ENCODE measurements at places on chromosomes 12 and 14.

DNA sequence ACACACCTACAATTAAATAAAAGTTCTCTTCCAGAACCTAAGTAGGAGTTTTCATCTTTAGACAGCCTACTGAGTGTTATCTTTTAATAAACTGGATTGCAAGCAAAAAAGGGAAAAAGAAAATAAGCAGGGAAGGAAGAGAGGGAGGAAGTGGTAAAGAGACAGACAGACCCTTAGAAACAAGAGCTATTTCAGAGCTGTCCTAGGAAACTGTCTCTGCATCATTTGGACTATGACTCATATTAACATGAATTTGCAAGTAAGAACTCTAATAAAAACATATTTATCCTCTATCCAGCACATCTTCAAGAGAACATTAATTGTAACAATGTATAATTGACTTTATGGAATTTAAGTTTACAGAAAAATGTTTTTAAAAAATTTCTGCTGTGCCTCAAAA, 438.8 kb upstream of the USP15 start:
- no peak for DNase-seq

DNA sequence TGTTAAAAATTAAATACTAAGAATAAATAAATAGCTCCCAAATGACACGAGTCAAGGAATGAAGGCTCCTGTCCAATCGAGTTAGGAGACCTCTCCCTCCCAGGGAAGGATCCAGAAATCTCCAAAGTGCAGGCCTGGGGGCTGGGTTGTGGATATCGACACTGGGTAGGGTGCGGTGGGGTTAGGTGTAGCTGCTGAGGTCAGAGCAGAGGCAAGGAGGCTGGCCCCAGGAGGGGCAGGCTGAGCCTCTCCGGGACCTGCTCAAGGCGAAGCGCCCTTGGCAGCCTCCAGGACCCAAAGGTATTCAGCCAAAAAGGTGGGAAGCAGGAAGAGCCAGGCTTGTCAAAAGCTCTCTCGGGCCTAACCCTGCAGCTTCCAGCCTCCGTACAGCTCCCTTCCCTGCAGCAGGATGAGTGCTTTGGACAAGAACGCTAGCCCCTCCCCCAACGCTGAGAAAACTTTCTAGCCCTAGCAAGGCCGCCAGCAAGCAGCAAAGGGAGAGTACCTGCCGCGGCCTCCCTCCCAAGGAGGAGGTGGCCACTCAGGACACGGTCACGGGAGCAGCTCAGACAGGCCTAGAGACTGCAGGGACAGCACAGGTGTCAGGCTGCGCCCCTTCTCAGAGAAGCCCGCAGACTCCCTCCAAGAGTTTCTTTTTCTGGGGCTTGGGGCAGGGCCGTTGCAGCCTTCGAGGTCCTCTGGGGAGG, 3.7 kb upstream of the PNMA1 start:
- no peak for DNase-seq

DNA sequence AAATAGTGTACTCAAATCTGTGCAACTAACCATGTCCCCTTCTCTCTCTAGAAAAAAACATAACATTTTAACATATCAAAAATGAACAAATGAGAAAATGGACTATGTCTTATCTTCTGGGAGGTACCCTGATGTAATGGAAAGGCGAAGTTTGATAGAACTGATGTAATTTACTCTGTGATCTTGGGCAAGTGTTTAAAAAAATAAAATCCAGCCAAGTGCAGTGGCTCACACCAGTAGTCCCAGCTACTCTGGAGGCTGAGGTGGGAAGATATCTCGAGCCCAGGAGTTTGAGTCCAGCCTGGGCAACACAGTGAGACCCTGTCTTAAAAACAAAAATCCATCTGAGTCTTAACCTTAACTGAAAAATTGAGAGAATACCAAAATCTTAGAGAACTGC, 35.8 kb upstream of the CFL2 start:
- no peak for DNase-seq

GRCh38 chr14:104094056-104094708, 8.7 kb downstream of the ASPG start:
- no peak for DNase-seq

DNA sequence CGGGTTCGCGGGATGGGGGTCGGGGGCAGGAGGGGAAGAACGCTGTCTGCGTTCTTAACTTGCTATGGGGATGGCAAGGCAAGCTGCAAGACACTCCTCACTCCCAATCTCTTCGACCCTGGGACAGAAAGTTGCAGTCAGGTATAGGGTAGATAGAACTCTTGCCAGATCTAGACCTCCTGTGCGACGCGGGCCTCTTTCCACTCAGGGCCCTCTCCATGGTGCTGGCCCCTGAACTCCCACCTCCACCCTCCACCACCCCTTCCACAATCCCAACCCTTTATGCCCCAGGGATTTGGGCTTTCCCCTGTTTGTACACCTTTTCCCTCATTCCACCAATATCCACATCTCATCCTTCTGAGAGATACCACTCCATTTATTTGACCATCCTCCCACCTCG, 812 bp downstream of the NABP2 start:
- no peak for DNase-seq

GRCh38 chr12:9143137-9143536, 27.4 kb upstream of the A2M start:
- no peak for DNase-seq

DNA sequence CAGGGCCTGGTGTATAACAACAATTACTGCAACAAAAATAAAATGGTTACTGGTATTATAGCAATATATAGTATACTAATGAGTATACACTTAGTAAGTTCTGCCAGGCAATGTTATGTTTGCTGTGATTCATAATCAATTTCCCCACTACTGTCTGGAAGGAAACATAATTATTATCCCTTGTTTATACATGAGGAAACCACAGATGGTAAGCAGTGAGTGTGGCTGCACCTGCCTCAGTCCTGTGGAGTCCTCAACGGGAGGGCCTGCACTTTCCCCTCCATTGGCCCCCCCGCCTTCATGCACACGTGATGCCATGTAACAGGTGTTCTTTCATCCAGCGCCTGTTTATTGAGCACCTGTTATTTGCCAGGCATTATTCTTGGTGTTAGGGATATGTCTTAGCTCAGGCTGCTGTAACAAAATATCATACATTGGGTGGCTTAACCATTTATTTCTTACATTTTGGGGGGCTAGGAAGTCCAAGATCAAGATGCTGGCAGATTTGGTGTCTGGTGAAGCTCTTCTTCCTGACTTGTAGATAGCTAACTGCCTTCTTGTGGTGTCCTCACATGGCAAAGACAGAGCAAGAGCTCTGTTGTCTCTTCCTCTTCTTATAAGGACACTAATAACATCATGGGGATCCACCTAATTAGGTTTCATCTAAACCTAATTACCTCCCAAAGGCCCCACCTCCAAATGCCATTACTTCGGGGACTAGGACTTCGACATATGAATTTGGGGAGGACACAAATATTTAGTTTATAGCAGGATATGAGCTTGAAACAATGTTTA, 59.5 kb upstream of the CHGA start:
- no peak for DNase-seq

- no peak for DNase-seq
Observed at GRCh38 chr14:105275267-105275946, 25.4 kb downstream of the BRF1 start.

DNA sequence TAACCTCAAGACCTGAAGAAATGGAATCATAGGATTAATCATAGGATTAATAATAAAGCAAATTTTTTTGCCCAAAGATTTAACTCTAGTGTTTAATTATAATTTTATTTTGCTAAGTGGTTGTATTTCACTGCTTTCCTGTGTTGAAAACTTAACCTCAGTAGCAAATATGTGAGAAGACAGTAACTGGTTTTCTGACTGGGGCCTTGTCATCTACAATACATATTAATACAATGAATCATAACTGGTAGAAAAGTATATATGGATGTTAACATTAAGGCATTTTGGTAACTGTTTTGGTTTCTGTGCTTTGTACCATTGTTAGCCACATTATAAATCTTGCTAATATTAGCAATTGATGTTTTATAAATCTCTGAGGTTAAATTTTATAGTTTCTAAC, 92.2 kb downstream of the ACSS3 start:
- no peak for DNase-seq

GRCh38 chr12:26705851-26706250, 127.1 kb downstream of the ITPR2 start:
- DNase-seq, result no peak

- no peak for DNase-seq
Observed at GRCh38 chr14:90452366-90452765, 55.5 kb downstream of the CALM1 start.

GRCh38 chr14:63487724-63488123, 55.5 kb downstream of the PPP2R5E start:
- DNase-seq, result no peak

DNA sequence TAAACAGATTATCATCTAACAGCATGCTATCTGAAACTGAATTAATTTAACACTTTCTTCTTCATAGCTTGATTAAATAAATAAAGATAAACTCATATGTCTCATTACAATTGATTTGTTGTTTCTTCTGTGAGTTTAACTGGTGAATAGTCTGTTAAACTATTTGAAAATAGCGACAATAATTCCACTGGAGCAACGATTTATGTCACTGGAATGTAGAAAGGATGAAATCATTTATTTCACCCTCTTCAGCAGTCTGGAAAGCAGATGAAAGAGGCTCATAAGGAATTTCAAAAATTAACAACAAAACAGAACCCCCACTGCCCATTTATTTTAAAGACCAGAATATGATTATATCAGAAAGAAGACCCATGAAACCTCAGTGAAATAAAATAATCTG, 1165.1 kb upstream of the USP15 start:
- DNase-seq, result no peak

- DNase-seq, result no peak
Observed at GRCh38 chr12:103470664-103471063, 25.1 kb downstream of the C12orf42 start.

- no peak for DNase-seq
Observed at GRCh38 chr12:5257763-5258495, 174.0 kb upstream of the NTF3 start.

DNA sequence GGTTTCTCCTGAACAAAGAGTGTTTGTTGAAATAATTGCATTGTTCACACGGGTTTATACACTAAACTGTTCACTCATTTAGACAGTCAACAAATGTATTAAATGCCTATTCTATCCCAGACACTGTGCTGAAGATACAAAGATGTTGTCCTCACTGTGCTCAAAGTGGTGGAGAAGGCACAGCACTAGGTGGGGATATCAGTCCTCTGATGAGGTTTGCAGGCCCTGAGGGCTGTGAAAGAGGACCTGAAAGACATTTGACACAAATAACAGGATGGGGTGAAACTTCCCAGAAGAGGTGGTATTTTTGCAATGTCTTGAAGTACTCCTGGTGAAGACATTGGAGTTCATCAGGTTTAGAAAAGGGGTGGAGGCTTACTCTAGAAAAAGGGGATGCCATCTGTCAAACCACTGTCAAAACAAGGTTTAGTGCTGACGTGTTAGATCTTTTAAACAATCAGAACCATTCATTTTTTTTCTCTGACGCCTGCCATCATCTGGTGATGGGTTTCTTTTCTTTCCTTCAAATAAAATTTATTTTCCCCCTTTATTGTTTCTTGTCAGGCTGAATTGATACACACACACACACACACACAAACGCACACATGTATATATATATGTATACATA, 69.5 kb downstream of the ACSS3 start:
- DNase-seq, result no peak

GRCh38 chr14:100091386-100091785, 26.2 kb downstream of the EVL start:
- no peak for DNase-seq

GRCh38 chr12:12612358-12612757, 682 bp downstream of the CREBL2 start:
- DNase-seq, result peak; percentile 90

- DNase-seq, result no peak
Observed at GRCh38 chr12:78483767-78484315, 380.7 kb upstream of the SYT1 start.

GRCh38 chr14:103392106-103392505, 6.9 kb downstream of the MARK3 start:
- no peak for DNase-seq

- DNase-seq, result no peak
Observed at GRCh38 chr12:108573317-108573716, 10.9 kb downstream of the ISCU start.

GRCh38 chr12:57846285-57846576, 298 bp downstream of the CTDSP2 start:
- peak; percentile 20 for DNase-seq

DNA sequence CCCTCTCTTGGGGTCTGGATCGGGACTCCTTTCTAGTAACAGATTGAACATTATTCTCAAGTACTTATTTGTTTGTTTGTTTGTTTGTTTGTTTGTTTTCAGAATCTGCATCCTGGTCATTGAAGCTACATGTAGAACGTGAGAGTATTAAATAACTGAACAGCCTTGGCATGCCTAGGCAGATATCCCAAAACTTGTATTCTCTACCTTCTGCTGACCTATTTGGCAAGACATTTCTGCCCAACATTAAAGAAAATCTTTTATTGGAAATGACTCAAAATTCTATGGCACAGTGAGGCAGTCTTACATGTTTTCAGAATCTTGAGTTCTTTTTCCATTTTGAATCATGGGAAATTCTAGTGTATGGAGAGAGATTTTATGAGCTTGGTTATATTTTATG, 165.1 kb upstream of the CNOT2 start:
- DNase-seq, result no peak

DNA sequence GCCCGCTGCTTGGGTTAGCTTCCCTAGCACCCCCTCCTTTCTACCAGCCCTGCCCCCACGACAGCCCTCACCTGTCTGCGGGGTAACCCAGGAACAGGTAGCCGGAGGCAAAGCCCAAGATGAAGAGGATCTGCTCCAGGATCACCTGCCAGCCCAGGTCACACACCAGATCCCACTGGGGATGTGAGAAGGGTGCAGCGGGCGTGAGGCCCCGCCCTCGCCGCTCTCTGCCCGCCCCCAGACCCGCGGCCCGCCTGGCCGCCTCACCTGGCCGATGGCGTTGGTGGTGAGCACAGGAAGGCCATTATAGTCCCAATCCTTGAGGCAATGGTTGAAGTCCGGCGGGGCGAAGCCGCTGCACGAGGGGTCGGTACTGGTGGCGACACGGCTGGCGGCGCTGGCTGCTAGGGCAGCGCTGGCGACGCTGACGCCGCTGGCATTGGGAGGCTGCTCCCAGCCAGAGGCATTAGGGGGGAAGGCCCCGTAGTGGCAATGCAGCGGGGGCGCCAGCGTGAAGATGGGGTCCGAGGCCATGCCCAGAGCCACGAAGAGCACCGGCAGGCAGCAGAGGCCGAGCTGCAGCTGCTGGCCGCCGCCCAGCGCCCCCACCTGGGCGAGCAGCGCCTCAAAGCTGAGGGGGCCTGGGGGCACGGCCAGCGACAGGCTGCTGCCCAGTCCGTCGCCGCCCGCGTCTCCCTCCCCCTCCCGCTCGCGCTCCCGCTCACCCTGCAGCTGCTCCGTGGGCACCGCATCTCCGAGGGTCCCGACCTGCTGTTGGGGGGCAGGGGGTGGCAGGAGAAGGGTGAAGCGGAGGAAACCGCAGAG, 794 bp downstream of the SLC22A17 start:
- DNase-seq, result no peak

DNA sequence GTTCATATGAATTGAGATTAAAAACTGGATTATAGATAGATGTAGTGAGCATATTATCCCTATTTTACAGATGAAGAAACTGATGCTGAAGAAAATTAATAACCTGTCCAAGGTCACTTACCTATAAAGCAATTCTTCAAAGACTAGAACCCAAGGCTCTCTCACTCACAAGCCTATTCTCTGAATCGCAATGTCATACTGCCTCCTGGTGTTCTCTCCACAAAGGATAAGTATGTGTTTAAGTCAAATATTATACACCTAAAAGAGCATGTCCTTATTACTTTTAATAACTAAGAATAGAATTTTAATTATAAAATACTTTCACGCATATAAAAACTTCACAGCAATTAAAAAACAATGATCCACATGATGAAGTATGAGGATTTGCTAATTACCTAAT, 721.3 kb upstream of the USP15 start:
- no peak for DNase-seq

Data from SW480 (cell line).